Left forelimb (tissue), 1 donor: ENCODE measurements at places on chromosomes 2 and 18.

GRCh38 chr2:239253264-239253663 lies 147.6 kb downstream of the HDAC4 start:
- DNase-seq: no peak

- no peak for DNase-seq
These were observed 120.2 kb downstream of the LAMA3 start for GRCh38 chr18:23809415-23809814.

DNA sequence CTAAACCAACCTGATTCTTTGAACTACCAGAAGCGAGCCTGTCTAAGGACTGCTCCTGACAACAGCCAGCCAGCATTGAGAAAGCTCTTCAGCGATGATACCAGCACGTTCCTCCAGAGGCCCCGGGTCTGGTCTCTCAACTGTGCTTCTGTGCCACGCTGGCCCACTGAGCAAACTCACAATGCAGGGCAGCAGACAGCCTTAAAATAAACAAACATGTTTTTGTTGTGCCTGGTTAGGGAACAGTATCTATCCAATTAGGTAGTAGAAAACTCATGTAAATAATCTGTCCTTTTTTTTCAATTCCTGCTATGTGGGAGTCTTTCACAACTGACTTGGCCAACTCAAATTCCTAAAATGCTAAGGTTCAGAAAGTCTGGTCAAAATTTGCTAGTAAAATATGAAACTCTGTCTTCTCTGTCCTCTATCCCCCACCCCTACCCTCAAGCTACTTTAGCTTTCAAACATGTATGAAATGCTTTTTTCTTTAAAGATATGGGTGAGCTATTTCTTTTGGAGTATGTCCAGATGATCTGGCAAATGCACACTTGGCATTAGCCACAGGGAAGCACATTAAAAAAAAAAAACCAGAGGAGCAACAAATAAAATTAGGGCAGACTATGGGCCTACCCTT lies 21.4 kb upstream of the EML4 start:
- no peak for DNase-seq

DNA sequence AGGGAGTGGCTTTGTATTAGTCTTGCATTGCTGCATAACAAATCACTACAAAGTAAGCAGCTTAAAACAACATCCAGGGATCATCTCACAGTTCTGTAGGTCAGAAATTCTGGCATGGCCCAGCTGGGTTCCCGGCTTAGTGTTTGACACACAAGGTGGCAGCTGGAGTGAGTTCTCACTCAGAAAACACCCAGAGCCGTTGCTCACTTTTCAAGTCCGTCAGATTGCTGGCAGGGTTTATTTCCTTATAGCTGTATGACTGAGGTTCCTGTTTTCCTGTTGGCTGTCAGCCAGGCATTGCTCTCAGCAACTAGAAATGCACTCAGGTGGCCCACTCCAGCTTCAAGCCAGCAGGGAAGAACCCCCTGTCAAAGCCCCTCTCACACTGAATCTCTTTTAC lies 324.1 kb downstream of the CCDC178 start:
- no peak for DNase-seq

- no peak for DNase-seq
These were observed 56.2 kb upstream of the TMEM163 start for GRCh38 chr2:134774786-134775641.

- no peak for DNase-seq
These were observed 995 bp upstream of the ICOS start for GRCh38 chr2:203935568-203935967.
